Transverse colon (tissue), 4 donors: ENCODE measurements at places on chromosomes 2 and 18. TPM values are rescaled to one million over a fixed set of nuclear protein-coding genes. Genes with fewer than 3 reads are reported as not detected.
A peak's percentile ranks its signal among the peaks of the same experiment; 100 is the strongest.

GALNT3 gene
- total RNA-seq = 55.7 TPM

SCYGR4 gene
- total RNA-seq = not detected

SOWAHC gene
- total RNA-seq = 99.5 TPM

CDH19 gene
- total RNA-seq = 57.1 TPM

DNA sequence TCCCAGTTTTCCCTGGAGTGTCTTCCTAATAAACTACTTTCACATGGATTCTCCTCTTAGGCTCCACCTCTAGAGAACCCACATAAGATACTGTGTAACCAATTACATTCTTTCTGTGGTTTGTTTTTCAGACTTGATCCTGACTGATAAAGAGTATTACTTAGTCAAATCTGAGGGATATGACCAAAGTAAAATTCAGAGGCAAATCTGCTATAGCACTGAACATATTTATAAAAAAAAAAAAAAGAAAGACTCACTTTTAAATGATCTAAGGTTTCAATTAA is 13.9 kb downstream of the CKAP2L start:
- no peak for DNase-seq

DNA sequence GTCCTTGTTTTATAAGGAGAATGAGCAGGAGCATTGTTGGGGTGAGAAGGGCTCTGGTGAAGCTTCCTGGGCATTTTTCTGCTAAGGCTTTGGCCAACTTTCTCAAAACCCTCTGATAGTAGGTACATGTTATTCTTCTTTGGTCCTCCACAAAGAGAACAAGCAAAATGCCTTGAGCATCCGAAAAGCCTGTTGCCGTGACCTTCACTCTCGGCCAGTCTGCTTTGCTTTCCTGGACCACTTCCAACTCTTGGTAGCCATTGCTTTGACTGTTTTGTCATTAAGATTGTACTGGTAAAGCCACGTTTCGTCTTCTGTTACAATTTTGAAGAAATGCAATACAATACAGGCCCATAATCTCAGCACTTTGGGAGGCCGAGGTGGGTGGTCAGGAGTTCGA is 27.4 kb upstream of the ALLC start:
- DNase-seq = no peak

- no peak for DNase-seq
Observed at GRCh38 chr2:182506606-182507005, 79.8 kb upstream of the PDE1A start.

GRCh38 chr2:192267484-192267883 is 72.8 kb upstream of the TMEFF2 start:
- no peak for DNase-seq

GRCh38 chr2:173747035-173747434 is 218.1 kb downstream of the SP3 start:
- no peak for DNase-seq

DNA sequence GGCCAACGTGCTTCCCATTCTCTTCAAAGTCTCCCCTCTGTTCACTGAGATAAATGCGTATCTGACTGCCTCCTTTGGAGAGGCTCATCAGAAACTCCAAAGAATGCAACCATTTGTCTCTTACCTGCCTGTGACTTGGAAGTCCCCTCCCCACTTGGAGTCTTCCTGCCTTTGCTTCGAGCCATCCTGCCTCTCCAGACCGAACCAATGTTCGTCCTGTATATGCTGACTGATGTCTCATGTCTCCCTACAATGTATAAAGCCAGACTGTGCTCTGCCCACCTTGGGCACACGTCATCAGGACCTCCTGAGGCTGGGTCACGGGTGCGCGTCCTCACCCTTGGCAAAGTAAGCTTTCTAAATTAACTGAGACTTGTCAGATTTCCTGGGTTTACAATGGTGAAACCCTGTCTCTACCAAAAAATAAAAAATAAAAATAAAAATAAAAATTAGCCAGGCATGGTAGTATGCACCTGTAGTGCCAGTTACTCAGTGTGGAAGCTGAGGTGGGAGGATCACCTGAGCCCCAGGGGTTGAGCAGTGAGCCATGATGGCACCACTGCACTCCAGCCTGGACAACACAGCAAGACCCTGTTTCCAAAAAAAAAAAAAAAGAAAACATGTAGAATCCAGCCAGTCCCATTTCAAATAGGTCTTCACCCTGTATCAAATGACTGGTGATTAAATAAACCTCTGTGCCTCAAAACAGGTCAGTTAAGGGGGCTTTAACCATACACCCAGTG is 29.0 kb downstream of the HDLBP start:
- no peak for DNase-seq

GRCh38 chr2:64273524-64274398 is 129.5 kb upstream of the PELI1 start:
- peak; percentile 67 for DNase-seq

DNA sequence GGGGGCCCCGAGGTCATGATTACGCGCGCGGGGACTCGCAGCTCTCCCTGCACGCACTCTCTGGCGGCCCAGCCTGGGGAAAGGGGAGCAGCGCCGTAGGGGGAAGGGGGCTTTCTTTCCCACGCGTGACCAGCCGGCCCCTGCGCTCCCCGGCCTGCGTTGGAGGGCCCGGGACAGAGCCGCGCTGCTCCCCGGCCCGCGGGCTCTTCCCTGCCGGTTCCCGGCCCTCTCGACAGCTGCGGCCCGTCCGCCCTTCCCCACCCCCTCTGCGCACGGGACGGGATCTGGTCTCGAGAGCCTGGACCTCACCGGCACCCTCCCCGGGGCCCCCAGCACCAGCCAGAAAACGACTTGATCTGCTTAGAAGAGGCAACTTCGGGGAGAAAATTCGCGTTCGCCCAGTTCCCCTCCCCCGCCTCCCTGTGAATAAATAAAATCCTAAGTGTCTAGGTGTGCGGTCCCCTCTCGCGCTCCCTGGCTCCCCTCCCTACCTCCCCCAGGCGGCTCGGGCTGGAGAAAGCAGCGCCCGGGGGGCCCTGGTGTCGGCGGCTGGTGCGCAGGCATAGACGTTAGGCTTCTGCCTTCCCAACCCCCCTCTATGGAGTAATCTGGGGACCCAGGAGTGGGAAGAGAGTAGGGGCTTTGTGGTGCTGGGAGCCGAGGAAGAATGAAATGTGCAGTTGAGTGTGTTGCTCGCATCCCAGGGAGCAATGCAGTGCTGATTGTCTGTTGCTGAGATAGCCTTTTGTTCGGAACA is 803 bp upstream of the FIGN start:
- DNase-seq = peak; percentile 9

DNA sequence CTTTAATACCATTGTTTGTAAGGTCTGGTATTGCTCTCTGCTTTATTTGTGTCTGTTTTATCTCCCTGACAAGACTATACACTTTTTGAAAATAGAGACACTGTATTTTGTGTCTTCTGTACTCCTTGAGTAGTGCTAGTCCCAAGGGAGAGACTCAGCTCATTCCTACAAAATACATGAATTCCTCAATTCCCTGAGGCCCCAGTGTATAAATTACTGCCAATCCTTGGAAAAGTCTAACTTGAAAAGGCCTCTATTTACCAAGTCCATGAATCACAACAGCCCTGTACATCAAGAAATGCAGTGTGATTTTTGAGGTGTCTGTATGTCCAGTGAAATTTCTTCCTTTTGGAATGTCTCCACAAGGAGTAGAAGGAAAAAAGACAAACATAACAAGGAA is 34.9 kb upstream of the NEDD4L start:
- no peak for DNase-seq
